ENCODE measurements at places on chromosomes 2 and 18.

DNA sequence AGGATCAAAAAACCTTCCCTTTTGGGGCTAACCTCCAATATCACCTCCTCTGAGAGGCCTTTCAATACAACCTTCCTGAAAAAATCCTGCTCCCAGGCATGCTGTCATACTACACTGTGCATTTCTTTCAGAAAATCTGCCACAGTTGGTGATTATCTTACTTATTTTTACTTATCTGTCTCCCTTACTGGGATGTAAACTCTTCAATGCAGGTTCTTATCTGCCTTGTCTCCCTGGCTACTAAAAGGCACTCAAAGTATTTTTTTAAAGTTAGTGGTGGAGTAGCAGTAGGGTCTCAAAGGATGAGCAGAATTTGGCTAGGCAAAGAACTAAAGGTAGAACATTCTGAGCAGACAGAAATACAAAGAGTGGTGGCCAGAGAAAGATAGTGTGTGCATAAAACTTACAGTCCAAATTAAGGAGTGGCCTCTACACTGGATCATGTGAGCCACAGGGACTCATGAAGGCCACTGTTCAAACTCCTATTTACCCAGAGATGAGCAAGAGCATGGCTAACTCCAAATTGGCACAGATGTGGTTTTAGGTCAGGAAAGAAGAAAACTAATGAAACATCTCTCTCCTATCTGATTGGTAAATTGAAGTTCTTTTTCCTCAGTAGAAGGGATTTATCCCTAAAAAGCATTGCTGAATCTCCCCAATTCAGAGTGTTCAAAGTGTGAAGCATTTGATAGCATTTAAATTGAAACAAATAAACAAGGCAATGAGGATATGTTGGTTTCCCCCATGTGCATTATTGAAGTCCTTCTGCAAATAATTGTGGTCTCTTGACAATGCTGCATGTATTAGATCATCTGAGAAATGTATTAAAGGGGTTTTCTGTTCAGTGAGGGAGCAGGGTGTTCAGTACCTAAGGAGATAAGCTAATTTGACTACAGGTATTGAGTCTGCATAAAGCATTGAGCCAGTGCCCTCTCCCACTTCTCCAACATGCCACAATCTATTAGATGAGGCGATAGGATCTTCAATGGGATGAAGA, 285.5 kb downstream of the MREG start:
- H3K4me1 ChIP-seq: no peaks in the 10 kb centered on the region
- H3K27ac ChIP-seq: no peak overlapping the region
- no peak for DNase-seq
- no peaks in the 10 kb centered on the region for H3K36me3 ChIP-seq
- H3K27me3 ChIP-seq: no peaks in the 10 kb centered on the region

- no peak for DNase-seq
- no peaks in the 10 kb centered on the region for H3K4me1 ChIP-seq
- H3K27ac ChIP-seq: no peak overlapping the region
- no peaks in the 10 kb centered on the region for H3K27me3 ChIP-seq
These were observed 47.2 kb downstream of the EML6 start for GRCh38 chr2:54770676-54771075.

DNA sequence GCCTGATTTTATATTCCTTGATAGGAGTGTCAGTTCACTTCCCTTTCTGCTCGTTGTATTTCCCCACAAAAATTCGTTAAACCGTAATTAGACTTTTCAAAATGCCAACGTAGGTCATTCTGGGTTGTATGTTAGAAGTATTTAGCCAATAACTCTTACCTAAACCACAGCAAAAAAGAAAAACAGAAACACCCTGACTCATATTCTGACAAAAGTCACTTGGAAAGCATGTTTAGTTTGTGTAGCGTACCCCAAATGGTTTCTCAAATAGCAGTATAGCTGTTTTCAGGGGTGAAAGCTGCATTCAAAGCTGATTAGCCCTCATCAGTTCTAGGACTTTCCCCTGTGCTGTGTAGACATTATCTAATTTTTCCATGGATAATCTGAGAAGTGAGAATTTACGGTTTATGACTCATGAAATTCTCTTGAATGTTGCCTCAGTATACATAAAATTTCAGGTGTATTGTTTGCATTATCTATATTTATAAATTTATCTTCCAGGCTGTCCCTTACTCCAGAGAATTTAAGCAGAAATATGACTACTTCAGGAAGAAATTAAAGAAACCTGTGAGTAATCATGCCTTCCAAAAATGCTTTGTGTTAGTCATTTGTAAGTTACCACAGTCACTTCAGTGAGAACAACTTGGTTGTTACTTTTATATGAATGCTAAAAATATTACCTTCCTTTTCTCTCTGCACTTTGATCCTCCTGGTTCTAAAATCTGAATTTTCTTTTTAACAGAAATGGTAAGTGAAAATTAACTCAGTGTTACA, 264.9 kb downstream of the ALPK2 start:
- no peak overlapping the region for H3K27ac ChIP-seq
- H3K27me3 ChIP-seq: no peaks in the 10 kb centered on the region
- H3K4me1 ChIP-seq: no peaks in the 10 kb centered on the region

GRCh38 chr2:215884451-215885087, 128.8 kb downstream of the MREG start:
- H3K4me1 ChIP-seq: no peaks in the 10 kb centered on the region
- DNase-seq: no peak
- no peaks in the 10 kb centered on the region for H3K36me3 ChIP-seq
- no peak overlapping the region for H3K27ac ChIP-seq
- no peak overlapping the region for H3K4me3 ChIP-seq

DNA sequence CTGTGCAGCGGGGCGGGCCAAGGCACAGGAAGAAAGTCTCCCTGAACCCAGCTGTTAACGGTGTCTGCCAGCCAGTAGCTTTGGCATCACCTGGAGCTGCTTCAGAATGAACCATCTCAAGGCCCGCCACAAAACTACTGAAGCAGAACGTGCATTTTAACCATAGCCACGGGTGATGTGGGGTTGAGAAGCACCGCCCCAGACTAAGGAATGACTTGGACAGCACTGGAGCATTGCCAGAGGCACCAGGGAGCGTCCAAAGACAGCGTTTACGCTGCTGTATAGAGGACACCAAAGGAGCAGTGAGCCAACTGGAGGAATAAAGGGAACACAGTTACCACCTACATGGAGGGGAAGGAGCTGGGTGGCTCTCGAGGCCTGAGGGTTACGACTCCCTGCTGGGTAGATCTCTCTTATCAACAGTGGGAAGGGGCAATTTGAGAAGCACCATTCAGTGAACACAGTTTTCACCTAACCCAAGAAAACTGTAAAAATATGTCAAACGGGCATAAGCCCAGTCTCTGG, 28.4 kb upstream of the LONRF2 start:
- no peaks in the 10 kb centered on the region for H3K27me3 ChIP-seq
- H3K4me1 ChIP-seq: no peaks in the 10 kb centered on the region
- no peak overlapping the region for H3K27ac ChIP-seq
- H3K36me3 ChIP-seq: no peaks in the 10 kb centered on the region
